NCI-H526 treated with DMSO at 0.1 percent for 48 hours (cell line): ENCODE measurements at places on chromosomes 2 and 18.

- DNase-seq = no peak
Observed at GRCh38 chr2:71779774-71780105, 326.4 kb downstream of the DYSF start.

- no peak for DNase-seq
Observed at GRCh38 chr18:46315161-46315560, 211.0 kb downstream of the HAUS1 start.

DNA sequence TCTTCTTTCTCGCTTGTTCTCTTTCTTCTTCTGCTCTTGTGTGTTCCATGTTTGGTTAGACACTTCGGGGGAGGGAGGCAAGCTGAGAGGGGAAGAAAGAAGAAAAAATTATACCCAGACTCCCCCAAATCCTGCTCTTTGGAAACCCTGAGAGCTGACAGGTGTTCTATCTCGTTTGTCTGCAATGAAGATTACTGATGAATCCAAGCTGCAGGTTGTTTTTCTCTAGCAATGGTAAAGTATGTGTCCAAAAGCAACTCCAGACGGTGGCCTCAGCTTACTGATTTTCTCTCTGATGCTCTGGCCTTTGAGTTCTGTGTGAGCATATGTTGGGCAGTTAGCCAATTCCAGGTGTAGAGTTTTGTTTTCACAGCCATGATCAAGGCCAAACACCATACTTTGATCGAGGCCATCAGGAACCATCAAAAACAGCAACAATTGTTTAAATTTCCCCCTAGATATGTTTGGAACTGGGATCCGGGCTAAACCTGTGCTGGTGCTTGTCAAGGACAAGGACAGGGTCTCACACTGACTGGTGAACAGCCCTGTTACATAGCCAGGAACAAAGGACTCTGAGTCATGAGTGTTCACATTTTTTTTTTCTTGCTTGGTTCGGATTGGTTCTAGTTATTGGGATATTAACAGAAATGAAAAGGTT, 142.0 kb downstream of the PRKCE start:
- no peak for DNase-seq

GRCh38 chr18:58631301-58631700, 2.4 kb upstream of the ALPK2 start:
- DNase-seq = no peak

GRCh38 chr2:129733041-129733440, 246.4 kb upstream of the RAB6C start:
- DNase-seq = no peak

DNA sequence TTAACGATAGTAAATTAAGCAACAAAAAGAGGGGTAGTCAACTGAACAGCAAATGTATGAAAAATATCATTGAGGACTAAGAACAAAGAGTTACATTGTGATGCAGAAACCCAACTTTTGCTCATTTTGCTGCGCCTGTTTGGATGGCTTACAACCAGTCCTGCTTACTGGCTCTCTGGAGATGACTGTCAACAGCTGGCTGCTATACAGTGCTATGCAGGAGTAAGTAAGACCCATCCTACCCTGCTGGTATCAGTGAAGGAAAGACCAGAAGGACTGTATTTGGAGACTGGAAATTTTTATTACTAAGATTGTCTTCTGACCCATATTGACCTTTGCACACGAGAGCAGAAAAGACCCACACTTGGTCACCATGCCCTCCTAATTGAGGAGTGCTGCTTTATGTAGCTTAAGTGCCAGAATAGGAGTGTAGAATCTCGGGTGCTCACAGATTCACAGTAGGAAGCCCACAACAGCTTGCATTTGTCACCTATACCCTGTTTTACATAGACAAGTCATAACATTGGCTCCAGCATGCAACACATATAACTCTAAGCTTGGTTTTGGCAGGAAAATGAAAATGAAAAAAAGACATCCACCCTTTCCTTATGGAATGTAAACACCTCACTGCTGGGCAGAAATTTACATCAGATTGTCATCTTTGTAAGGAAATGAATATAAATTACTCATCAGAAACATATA, 1915.0 kb upstream of the CELF4 start:
- DNase-seq = no peak

GRCh38 chr2:191385416-191386160, 140.4 kb downstream of the MYO1B start:
- no peak for DNase-seq

- peak; percentile 52 for DNase-seq
Observed at GRCh38 chr18:75246721-75247610, 36.4 kb downstream of the TSHZ1 start.

GRCh38 chr2:74845217-74845751, 11.4 kb downstream of the HK2 start:
- peak; percentile 12 for DNase-seq

GRCh38 chr18:8946066-8946838, 156.2 kb upstream of the NDUFV2 start:
- DNase-seq = no peak

GRCh38 chr18:49285627-49286026, 174.8 kb downstream of the DYM start:
- no peak for DNase-seq

- DNase-seq = no peak
Observed at GRCh38 chr2:240170354-240170735, 29.9 kb upstream of the OTOS start.

DNA sequence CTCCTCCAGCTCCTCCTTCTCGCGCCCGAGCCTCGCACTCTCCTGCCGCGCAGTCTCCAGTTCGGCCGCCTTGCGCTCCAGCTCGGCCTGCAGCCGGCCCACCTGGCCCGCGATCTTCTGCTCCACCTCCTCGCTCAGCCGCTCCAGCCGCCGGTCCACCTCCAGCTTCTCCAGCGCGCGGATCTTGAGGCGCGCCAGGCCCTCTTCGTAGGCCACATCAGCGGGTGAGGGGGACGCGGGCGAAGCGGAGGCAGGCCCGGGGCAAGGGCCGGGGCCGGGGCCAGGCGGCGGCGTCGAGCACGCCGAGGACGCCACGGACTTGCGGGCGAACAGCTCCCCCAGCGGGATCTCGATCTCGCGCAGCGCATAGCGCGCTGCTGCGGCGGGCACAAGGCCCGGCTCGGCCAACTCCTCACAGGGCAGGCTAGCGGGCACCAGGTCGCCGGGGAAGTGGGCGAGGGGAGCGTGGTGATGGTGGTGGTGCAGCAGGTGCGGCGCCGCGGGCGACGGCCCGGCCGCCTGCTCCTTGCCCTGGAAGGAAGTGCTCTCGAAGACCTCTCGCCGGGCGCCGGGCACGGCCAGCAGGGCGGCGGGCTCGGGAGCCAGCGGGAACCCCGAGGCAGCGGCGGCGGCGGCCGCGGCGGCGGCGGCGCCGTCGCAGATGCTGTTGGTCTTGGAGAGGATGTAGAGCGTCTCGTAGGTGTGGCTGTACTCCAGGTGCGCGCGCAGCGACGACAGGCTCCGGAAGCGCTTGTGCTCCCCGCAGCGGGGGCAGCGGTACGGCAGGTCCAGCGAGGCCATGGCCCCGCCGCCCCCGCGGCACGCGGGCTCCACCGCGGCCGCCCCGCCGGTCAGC, 15.2 kb downstream of the FBXO41 start:
- DNase-seq = peak; percentile 76

- peak; percentile 49 for DNase-seq
Observed at GRCh38 chr2:216792222-216793021, 67.4 kb downstream of the TNP1 start.

GRCh38 chr2:133968446-133968845, 285.4 kb upstream of the MGAT5 start:
- no peak for DNase-seq

DNA sequence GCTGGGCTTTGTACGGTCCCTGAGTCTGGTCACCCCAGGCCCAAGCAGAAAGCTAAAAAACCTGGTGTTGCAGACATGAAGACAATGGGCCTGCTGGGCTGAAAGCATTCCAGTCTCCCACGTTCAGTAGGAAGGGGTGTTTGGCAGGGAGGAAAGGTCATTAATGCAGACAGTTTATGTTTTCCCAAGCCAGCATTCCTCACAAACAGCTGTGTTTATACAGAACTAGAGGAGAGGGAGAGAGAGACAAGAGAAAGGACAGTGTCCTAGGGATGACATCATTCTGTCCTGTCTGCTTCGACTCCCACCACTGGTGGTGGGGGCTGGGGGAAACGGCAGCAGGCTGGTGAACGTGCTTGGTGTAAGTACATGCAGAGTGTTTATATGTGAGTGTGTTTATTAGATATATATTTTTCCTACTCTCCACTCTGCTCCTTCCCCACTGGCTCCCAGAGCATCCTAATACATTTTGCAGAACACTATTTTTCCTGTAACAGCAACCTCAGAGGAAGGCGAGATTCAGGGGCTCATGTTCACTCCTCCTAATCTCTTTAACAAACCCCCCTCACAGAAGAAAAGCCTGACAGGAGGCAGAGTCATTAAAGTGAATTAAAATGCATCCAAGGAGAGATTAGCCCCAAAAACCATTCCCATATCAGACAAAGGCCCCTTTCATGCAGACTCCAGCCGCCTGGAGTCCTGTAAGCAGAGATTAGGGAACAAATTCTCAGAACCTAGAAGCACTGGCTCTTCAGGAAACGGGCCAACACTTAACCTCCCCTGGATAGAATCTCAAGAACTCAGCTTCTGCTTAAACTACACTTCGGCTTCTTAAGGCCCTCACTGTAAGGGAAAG, 380.4 kb downstream of the TNS1 start:
- no peak for DNase-seq

GRCh38 chr2:106277426-106277825, 83.3 kb upstream of the UXS1 start:
- no peak for DNase-seq

DNA sequence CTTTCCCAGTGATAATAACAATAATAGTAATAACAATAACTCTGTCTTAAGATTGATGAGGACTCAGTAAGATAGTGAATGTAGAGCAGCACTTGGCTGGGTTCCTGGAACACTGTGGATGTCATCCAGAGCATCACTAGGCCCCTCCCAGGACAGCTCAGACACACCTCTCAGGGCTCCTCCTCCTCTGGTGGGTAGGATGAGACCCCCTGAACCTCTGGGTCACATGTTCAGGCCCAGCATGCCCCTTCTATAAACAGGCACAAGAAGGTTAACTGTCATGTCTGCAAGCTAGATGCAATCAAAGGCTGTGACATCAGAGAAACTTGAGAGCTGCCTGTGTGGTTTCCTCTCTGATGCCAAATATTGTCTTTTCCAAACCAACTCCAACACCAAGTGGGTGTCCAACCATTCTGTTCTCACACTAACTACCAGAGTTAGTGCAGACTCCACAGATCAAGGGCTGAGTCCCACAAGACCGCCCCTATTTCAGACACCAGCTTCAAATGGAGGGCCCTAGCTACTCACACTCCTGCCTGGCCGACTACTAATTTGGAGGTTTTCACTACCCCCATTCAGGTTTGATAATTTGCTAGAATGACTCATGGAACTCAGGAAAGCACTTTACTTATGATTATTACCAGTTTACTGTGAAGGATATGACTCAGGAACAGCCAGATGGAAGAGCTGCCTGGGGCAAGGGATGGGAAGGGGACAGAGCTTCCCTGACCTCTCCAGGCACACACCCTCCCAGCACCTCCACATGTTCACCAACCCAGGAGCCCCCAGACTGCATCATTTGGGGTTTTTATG, 46.4 kb upstream of the BZW1 start:
- DNase-seq = no peak

GRCh38 chr2:129193961-129194360, 785.5 kb upstream of the RAB6C start:
- no peak for DNase-seq
